Activated CD4-positive, alpha-beta T cell treated with anti-CD3 and anti-CD28 coated beads, Interleukin-2, amount 10 ng/mL, durations not matched to agents 24 days and 14 days (primary cell): ENCODE measurements at places on chromosomes 2 and 18. TPM values are rescaled to one million over a fixed set of nuclear protein-coding genes. Genes with fewer than 3 reads are reported as not detected.

AMER3 gene
- total RNA-seq = not detected in 2 replicates

PLA2R1 gene
- not detected in 2 replicates for total RNA-seq

UGT1A1 gene
- not detected in 2 replicates for total RNA-seq

TUBA3E gene
- not detected in 2 replicates for total RNA-seq

CFAP53 gene
- 0.38 and 0.63 TPM in 2 replicates for total RNA-seq

CCNYL1 gene
- total RNA-seq = 6.1 and 8.7 TPM in 2 replicates

SERPINB12 gene
- total RNA-seq = not detected in 2 replicates

C2orf74 gene
- total RNA-seq = 5.7 and 8.7 TPM in 2 replicates

B3GNT7 gene
- total RNA-seq = not detected in 2 replicates

MROH2A gene
- total RNA-seq = not detected in 2 replicates

GALNT3 gene
- total RNA-seq = 4.9 and 6.1 TPM in 2 replicates
